BJ (cell line): ENCODE measurements at places on chromosomes 7 and 10. TPM values are rescaled to one million over a fixed set of nuclear protein-coding genes. Genes with fewer than 3 reads are reported as not detected.
A peak's percentile ranks its signal among the peaks of the same experiment; 100 is the strongest.

Gene KCND2
- polyA plus RNA-seq, result not detected in 2 replicates

DNA sequence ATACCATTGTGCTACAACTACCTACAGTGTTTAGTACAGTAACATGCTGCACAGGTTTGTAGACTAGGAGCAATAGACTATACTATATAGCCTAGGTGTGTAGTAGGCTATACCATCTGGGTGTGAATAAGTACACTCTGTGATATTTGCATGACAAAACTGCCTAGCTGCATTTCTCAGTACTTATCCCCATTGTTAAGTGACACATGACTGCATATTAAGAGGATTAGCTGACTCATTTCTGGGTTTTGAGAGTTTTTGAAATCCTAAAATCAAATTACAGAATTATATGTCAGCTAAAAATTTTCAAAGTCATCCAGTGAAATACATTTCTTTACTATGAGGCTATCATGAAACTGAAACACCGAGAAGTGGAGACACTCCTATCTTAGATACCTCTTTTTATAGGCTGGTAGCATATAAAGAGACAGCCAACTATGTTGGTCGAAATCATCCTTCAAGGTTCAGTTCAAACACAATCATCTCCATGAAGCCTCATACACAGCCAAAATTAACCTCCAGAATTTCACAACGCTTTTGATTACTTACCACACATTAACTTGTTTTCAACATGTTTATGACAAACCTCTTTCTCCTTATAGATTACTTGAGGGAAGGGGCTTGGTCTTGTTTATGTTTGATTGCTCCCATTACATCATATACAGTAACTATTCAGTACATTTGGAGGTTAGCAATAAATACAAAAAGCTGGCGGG, 89.8 kb upstream of the ANK3 start:
- no peak for DNase-seq

- DNase-seq, result no peak
Observed at GRCh38 chr7:2940466-2940865, 96.4 kb upstream of the GNA12 start.

- DNase-seq, result no peak
Observed at GRCh38 chr7:6162331-6162620, 110.1 kb downstream of the CYTH3 start.

- DNase-seq, result no peak
Observed at GRCh38 chr7:541661-542060, 22.0 kb upstream of the PDGFA start.

Gene EEF1AKMT2
- polyA plus RNA-seq, result 8.0 and 14.3 TPM in 2 replicates

GRCh38 chr10:97333601-97334369, 744 bp downstream of the FRAT2 start:
- DNase-seq, result no peak

Gene PTF1A
- polyA plus RNA-seq, result not detected in 2 replicates

GRCh38 chr7:55271069-55271626, 94.0 kb upstream of the LANCL2 start:
- DNase-seq, result no peak

Gene ADAM12
- polyA plus RNA-seq, result 8.6 and 11.0 TPM in 2 replicates

GRCh38 chr10:123674741-123675140, 8.6 kb downstream of the GPR26 start:
- no peak for DNase-seq

GRCh38 chr7:151062399-151063211, 3.2 kb downstream of the SLC4A2 start:
- no peak for DNase-seq

DNA sequence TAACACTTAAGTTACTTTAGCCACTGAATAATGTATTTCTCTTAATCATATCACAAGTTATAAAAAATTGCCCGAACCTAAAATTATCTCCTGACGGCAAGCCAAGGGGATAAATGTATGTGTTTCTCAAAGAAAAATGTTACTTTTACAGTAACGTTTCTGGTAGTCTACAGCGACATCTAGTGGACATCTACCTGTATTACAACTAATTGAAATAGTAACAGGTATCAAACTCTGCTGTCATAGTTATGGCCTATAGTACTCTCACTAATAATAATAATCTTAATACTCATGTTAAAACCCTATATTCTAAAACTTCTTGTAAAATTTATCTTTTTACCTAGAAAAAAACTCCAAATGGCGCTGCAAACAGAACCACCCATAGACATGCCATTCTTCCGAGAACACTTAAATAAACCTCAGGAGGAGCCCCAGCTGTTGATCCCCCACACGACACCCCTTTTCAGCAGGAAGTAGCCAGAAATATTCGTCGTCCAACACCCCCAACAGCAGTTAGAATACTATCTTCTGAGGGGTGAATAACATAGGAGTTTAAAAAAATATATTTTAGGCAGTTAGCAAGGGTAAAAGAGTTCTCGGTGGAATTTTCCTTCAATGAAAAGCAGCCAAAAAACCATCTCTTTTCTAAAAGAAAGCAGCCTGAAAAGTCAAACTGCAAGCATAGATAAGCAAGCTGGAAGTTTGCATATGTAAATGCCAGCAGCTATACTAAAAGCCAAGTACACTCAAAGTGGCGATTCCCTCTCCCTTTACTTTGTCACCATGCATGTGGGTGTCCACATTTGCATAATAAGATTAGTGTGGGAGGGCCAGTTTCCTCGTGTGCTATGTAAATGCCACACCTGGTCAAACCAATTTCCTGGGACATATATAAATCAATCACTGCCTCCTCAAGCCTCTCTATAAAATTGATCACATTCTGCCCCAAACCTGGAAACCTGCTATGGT, 40.5 kb upstream of the ZNF107 start:
- DNase-seq, result no peak

DNA sequence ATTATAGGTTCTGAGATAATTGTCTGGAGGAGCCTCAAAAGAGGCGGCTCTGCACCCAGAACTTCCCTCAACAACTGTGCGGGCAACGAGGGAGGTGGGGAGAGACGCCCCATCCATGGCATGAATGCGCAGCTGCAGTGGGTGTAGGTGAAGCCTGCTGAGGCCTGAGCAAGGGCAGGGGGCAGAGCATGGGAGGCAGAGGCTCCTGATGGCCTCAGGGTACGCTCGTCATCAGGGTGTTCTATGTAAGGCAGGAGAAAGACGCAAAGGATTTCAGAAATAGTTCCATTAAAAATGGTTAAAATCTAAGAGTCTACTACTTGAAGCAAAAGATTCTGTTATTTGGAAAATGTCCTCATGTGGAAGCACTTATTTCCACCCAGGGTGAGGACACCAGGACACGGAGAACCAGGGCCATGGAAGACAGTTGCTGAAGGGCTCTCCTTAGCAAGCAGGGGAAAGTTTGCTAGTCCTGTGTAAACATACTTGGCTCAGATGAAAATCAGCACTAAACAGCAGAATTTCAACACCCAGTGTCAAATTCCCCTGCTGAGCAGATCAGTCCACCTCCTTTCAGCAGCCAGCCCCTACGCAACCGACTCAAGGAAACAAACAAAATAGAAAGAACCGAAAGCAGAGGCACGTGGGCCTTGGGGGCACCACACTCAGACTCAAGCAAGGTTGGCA, 18.9 kb downstream of the INSIG1 start:
- no peak for DNase-seq

Gene CCDC146
- 1.3 and 1.6 TPM in 2 replicates for polyA plus RNA-seq

DNA sequence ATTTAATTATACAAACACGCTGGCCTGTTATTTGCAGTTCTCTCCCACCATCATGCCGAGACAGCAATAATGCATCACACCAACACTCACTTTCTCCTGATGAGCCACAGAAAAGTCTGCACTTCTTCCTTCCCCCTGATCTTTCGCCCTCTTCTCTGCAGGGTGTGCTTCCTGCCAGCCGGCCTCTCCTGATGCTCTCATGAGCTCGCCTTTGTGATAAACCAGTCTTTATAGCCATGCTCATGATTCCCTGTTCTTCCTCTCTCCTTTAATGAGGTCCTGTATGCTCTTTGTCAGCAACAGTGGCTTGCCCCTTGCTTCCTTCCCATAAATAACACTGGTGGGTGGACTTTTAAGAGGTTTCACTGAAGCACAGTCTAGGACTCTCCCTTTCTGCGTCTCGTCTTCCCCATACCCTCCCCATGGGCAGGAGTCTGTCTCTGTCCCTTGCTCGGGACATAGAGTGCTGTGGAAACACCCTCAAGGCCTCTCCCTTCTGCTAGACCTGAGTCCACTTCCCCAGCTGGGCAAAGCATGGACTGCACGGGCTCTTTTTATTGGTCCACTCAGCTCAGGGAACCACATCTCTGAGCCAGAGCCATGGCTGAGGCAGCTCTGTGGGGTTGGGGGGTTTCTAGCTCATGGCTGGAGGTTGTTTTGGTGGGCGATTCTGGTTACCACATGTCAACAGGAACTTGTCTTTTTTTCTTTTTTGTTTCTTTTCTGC, 133.9 kb downstream of the C10orf105 start:
- DNase-seq, result no peak

Gene WNT8B
- 0.04 TPM in 1 of 2 replicates, not detected in the other for polyA plus RNA-seq

DNA sequence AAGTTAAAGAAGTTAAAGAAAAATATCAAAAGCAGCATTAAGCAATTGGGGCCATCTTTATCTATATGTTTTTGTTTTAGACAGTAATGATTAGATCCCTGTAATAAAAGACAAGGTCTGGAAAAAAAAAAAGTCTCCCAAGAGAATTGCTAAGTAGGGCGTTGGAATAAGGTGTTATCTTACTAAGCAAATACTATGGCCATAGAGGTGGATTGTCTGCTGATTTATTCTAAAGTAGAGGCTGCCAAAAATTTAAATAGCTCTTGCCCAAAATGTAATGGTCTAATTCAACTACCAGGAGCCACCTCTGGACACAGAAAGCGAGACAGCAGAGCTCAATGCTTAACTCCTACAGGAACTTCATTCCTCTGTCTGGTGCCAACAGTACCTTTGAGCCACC, 71.6 kb downstream of the HERPUD2 start:
- DNase-seq, result no peak

Gene INMT
- polyA plus RNA-seq, result 1.3 TPM in 2 replicates

Gene LRRTM3
- not detected in 2 replicates for polyA plus RNA-seq

Gene AOAH
- polyA plus RNA-seq, result not detected in 2 replicates

Gene RARRES2
- polyA plus RNA-seq, result 6.3 and 7.2 TPM in 2 replicates

DNA sequence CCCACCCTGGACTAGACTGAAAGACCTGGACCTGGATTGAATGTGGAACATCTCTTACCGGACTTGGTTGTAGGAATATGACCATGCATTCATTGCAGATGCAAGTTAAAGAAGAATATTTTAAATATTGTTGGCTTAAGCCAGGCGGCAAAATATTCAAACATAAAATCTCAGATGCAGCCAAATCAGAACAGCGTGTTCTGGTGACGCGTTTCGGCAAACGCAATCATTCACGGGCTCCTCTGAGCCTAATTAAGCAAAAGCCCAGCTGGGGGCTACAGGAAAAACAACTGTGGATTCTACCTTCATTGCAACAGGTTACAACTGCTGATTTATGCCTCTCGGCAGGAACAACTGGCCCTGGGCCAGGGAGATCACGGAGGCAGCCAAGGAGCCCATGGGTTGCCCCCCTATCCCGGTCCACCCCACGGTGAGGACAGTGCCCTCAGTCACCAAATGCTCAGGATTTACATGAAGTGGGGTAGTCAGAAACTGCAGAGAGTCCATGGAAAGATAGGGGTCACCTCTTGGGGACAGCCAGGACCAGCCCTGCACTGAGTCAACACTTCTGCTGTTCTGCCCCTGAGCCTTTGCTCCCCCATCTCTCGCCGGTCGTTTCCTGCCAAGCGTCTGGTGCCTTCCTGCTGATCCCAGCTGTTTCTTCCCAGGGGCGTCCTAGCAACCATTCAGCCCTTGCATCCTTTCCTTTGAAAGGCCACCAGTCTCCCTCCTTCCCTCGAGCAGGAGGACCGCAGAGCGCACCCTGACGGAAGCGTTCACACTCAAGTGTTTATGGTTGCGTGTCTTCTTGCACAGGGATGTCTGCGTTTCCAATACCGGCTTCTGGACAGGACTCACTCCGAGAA, 64.4 kb upstream of the SFMBT2 start:
- DNase-seq, result no peak

DNA sequence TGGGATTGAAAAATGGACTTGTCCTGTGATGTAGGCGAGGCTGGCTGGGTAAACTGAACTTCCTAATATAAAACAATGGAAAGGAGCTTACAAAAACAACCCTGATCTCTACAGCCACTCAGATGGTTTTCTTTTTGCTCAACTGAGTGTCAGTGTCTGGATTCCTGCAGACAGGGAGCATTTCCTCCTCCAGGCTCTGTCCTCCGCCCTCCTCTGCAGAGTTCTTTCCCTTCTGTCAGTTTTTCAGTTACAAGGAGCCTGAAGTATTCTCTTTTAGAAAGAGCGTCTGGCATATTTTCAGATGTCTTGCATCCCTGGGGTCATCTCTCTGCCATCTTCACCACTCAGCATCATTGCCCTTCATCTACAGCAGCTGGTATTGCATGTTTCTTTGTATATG, 50.0 kb upstream of the PITRM1 start:
- DNase-seq, result no peak

DNA sequence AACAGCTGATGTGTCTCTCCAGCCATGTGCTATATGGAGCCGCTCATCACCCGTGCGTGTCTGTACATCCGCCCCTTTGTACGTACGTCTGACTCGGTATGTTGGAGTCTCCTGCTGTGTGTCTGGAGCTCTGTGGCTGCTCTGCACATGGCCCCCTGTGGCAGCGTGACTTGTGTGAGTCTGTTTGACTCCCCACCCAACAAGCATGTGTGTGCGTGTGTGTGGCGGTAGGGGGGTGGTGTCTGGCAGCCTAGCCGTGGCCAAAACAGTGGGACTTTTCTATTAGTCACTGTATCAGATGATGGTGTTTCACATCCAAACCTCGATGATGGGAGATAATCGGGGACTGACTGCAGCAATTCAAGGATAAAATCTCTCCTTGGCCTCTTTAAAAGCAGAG, 94.1 kb downstream of the COL13A1 start:
- DNase-seq, result peak; percentile 71

Gene CLEC2L
- not detected in 2 replicates for polyA plus RNA-seq

DNA sequence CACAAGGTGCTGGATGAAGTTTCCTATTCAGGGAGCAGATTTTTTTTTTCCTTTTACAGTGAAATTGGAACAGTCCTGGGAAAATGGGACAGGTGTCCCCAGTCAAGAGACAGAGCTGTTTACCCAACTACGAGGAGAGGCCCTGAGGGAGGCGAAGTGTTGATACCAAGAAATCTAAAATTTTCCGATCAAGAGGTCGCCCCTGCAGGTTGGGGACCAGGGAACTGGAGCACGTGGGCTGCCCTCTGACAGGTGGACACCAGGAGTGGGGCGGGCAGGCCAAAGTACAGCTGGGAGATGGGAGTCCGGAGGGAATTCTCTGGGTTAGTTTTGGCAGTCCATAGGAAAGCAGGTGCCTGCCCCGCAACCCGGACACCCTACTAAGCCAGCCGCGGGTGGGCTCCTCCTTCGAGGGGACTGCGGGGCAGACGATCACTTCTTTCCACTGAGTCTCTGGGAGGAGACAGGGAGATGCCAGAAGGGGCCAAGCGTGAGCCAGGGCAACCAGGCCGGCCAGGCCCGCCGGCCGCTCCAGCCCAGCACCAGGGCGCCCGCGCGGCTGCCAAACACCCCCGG, 965 bp upstream of the CAMK1D start:
- DNase-seq, result no peak

Gene SPDYE6
- polyA plus RNA-seq, result not detected in 2 replicates

- peak; percentile 40 for DNase-seq
Observed at GRCh38 chr7:78197447-78197846, 398.9 kb downstream of the PHTF2 start.

- no peak for DNase-seq
Observed at GRCh38 chr7:1542329-1542728, 11.8 kb downstream of the MAFK start.
